Lung (tissue), 17 donors: ENCODE measurements at places on chromosomes 11 and 22.

- no peak for DNase-seq
Observed at GRCh38 chr22:35140879-35141745, 75.2 kb downstream of the ISX start.

GRCh38 chr22:47957649-47958048, 1195.2 kb downstream of the TBC1D22A start:
- no peak for DNase-seq

- peak; percentile 95 for DNase-seq
Observed at GRCh38 chr11:27216270-27217149, 146.5 kb downstream of the CCDC34 start.

GRCh38 chr11:1399386-1400316, 9.9 kb downstream of the BRSK2 start:
- peak; percentile 58 for DNase-seq

DNA sequence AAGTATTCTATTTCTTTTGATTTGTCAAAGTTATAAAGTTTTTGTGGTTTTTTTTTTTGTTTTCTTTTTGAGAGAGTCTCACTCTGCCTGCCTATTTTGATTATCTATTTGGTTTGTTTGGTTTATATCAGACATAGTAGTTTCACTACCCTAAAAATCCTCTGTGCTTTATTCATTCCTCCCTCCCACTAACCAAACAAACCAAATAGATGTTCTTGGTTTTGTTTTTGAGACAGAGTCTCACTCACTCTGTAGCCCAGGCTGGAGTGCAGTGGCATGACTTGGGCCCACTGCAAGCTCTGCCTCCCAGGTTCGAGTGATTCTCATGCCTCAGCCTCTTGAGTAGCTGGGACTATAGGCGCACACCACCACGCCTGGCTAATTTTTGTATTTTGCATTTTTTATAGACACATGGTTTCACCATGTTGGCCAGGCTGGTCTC, 67.9 kb downstream of the ENTHD1 start:
- DNase-seq = no peak

GRCh38 chr11:1750840-1751530, 590 bp upstream of the IFITM10 start:
- DNase-seq = no peak
